Spleen (tissue), 13 donors: ENCODE measurements at places on chromosomes 7 and 10. TPM values are rescaled to one million over a fixed set of nuclear protein-coding genes. Genes with fewer than 3 reads are reported as not detected.

- H3K4me3 ChIP-seq: no peak overlapping the region
- H3K27ac ChIP-seq: no peak overlapping the region
- H3K27me3 ChIP-seq: no peaks in the 10 kb centered on the region
- DNase-seq: no peak
- H3K36me3 ChIP-seq: no peaks in the 10 kb centered on the region
- peaks cover 7% of the 10 kb centered on the region for H3K4me1 ChIP-seq
Observed at GRCh38 chr7:17126413-17127268, 171.8 kb upstream of the AHR start.

GRCh38 chr10:18446205-18446604, 205.2 kb downstream of the NSUN6 start:
- H3K4me1 ChIP-seq: no peaks in the 10 kb centered on the region
- no peak overlapping the region for H3K27ac ChIP-seq
- no peak for DNase-seq
- no peaks in the 10 kb centered on the region for H3K36me3 ChIP-seq
- no peak overlapping the region for H3K4me3 ChIP-seq

- peaks cover 26% of the 10 kb centered on the region for H3K4me1 ChIP-seq
- DNase-seq: peak; percentile 76
- peaks cover 61% of the 10 kb centered on the region for H3K27me3 ChIP-seq
- no peak overlapping the region for H3K27ac ChIP-seq
- no peaks in the 10 kb centered on the region for H3K36me3 ChIP-seq
Observed at GRCh38 chr10:132938472-132939339, 3.7 kb downstream of the CFAP46 start.

Gene FKBP6
- polyA plus RNA-seq: 0.51 TPM

Gene GBX1
- polyA plus RNA-seq: not detected

Gene BAMBI
- polyA plus RNA-seq: 3.9 TPM
